ENCODE measurements at places on chromosomes 1 and 21. TPM values are rescaled to one million over a fixed set of nuclear protein-coding genes. Genes with fewer than 3 reads are reported as not detected.

Gene TAS1R3
- total RNA-seq: not detected

Gene USP1
- total RNA-seq: 25.3 TPM

Gene NBPF6
- not detected for total RNA-seq

Gene DNM3
- 3.3 TPM for total RNA-seq

Gene CATSPERE
- total RNA-seq: 1.4 TPM

Gene CACNA1S
- not detected for total RNA-seq

Gene HSD3B1
- not detected for total RNA-seq

Gene SORT1
- total RNA-seq: 136 TPM

Gene TRIM45
- 1.4 TPM for total RNA-seq

GRCh38 chr1:167114725-167115124, 20.9 kb downstream of the STYXL2 start:
- no peak overlapping the region for H3K27ac ChIP-seq
- no peak for DNase-seq

DNA sequence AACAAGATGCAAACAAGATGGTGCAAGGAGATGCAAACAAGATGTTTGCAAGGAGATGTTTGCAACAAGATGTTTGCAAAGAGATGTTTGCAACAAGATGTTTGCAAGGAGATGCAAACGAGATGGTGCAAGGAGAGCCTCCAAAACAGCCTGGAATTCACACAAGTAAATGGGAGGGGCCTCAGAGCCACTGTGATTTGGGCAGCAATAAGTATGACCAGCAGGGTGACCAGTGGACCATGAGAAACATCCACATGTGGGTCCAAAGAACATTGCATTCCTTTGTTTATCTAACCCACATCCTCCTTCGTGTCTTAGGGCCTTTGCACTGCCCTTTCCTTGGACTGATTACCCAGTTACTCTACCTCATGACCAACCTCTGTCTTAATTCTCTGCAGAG, 162.9 kb downstream of the PLPP3 start:
- H3K4me1 ChIP-seq: no peaks in the 10 kb centered on the region
- no peaks in the 10 kb centered on the region for H3K27me3 ChIP-seq
- no peak overlapping the region for H3K27ac ChIP-seq
- no peak for DNase-seq

- H3K27ac ChIP-seq: no peak overlapping the region
- no peak for DNase-seq
- no peaks in the 10 kb centered on the region for H3K27me3 ChIP-seq
- no peak overlapping the region for H3K4me3 ChIP-seq
These were observed 24.9 kb upstream of the ATF3 start for GRCh38 chr1:212583643-212584042.

DNA sequence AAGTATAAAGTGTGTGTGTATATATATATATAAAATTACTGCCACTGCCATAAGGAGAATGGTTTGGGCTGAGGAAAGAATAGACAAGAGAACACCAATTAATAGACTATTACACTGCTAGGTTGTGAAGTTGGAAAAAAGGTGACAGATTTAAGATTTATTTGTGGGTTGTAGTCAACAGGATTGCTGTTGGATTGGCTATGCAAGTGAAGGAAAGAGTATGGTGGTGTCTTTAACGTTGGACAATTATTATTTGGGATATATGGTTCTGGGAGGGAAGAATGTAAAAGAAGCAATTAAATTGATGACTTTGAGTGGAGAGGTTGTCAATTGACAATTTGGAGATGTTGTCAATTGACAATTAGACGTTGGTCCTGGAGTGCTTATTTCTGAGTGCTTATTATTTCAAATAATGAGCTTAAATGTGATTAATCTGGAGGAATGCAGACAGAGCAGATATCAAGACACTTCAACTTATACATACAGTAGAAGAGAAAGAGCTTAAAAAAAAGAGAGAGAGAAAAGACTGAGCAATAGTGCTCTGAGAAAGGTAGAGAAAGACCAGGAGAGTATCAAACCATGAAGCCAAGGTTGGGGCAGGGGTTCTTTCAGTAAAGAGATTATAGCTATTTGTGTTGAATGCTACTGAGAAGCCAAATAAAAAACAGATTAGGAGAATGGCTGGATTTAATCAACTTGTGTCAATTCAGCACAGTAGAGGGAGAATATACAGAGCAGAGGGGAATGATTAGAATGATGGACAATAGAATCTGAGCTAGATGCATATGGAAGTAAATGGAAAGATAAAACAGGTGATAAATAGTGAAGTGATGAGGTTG, 9.7 kb downstream of the PTGS2 start:
- no peak overlapping the region for H3K4me3 ChIP-seq
- no peak overlapping the region for H3K27ac ChIP-seq

DNA sequence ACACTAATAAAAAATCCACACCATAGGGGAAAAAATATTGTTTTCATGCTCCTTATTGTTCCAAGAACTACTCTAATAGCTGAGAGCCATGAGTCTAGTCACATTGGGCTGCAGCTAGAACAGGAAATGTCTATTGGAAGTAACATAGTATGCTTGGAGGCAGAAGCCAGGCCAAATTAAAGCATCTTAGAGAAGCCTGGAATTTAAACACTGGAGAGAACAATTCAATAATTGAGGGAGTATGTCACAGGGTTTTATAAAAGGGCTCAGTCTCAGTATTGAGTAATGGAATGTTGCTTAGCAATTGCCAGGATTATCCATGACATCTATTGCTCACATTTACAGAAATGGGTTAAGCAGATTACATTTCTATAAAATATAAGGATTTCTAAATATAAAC, 471.3 kb downstream of the LMO4 start:
- H3K27ac ChIP-seq: no peak overlapping the region
- H3K36me3 ChIP-seq: no peaks in the 10 kb centered on the region
- no peak overlapping the region for H3K4me3 ChIP-seq
- DNase-seq: no peak
- H3K27me3 ChIP-seq: no peaks in the 10 kb centered on the region
- no peaks in the 10 kb centered on the region for H3K4me1 ChIP-seq

- DNase-seq: no peak
- no peak overlapping the region for H3K4me3 ChIP-seq
- no peaks in the 10 kb centered on the region for H3K27me3 ChIP-seq
- H3K27ac ChIP-seq: no peak overlapping the region
These were observed 68.5 kb downstream of the MAP3K21 start for GRCh38 chr1:233395863-233396646.

GRCh38 chr1:183270541-183271141, 84.6 kb downstream of the LAMC2 start:
- no peak overlapping the region for H3K4me3 ChIP-seq
- no peaks in the 10 kb centered on the region for H3K36me3 ChIP-seq
- peaks cover 15% of the 10 kb centered on the region for H3K4me1 ChIP-seq

GRCh38 chr1:182715531-182715930, 31.1 kb upstream of the RGS8 start:
- no peak overlapping the region for H3K4me3 ChIP-seq
- H3K36me3 ChIP-seq: no peaks in the 10 kb centered on the region
- H3K27ac ChIP-seq: no peak overlapping the region
- DNase-seq: peak; percentile 37

DNA sequence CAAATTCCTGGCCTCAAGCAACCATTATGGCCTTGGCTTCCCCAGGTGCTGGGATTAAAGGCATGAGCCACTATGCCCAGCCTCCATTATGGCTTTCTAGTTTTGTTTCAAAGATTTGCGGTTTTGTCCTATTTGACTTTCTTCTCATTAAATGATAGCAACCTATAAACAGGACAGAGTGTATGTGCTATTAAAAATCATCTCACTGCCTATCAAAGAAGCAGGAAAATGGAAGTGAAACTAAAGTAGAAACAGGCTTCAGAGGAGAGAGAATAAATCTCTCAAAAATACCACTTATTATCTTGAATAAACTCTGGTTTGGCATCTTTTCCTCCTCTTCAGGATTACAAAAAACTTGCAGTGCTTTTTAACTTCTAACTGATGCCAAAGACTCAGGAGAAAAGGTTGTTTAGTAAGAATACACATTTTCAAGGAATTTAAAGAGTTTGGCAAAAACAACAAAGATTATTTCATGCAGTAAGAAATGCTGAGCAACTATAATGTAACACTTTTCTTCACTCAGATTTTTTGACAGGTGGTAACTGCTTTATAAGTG, 28.7 kb downstream of the ACBD3 start:
- no peak overlapping the region for H3K27ac ChIP-seq
- H3K36me3 ChIP-seq: peaks cover 54% of the 10 kb centered on the region
- no peak overlapping the region for H3K4me3 ChIP-seq
- DNase-seq: no peak
- no peaks in the 10 kb centered on the region for H3K4me1 ChIP-seq

DNA sequence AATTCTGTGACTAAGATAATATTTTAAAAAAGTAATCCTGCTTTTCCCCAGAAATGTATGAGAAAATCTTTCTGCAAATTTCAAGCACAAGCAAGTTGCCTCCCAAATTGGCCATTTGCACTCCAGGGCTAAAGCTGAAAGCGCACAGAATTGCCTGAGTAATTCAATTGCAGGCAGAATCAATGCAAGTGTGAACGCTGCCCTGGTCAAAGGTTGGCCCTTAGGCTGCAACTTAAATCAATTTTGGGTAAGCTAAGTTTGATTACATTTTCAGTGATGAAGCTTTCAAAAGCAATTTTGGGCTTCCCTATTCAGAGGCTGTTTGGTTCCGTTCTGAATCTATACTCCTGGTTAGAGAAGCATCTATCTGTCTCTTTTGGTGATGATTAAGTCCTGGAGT, 501.8 kb upstream of the ZRANB2 start:
- H3K4me3 ChIP-seq: no peak overlapping the region
- no peaks in the 10 kb centered on the region for H3K27me3 ChIP-seq
- no peaks in the 10 kb centered on the region for H3K36me3 ChIP-seq
- no peak for DNase-seq
- H3K4me1 ChIP-seq: no peaks in the 10 kb centered on the region

DNA sequence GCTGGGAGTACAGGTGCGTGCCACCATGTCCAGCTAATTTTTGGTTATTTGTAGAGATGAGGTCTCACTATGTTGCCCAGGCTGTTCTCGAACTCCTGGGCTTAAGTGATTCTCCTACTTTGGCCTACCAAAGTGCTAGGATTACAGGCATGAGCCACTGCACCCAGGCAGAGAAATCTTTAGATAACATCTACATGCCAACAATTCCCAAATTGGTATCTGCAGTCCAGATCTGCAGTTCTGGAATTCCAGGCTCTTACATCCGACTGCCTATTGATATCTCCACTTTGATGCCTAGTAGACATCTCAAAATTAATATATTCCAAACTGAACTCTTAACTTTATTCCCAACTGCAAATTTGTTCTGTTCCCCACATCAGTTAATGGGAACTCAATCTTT, 23.3 kb downstream of the INAVA start:
- peaks cover 8% of the 10 kb centered on the region for H3K27me3 ChIP-seq
- no peaks in the 10 kb centered on the region for H3K4me1 ChIP-seq
- H3K27ac ChIP-seq: no peak overlapping the region
- no peak overlapping the region for H3K4me3 ChIP-seq
- DNase-seq: no peak
- H3K36me3 ChIP-seq: no peaks in the 10 kb centered on the region

GRCh38 chr1:8591569-8591968, 225.9 kb downstream of the RERE start:
- H3K27ac ChIP-seq: no peak overlapping the region
- H3K4me3 ChIP-seq: no peak overlapping the region
- no peaks in the 10 kb centered on the region for H3K27me3 ChIP-seq
- H3K4me1 ChIP-seq: peaks cover 24% of the 10 kb centered on the region
- no peak for DNase-seq

- no peak for DNase-seq
- no peaks in the 10 kb centered on the region for H3K4me1 ChIP-seq
- no peaks in the 10 kb centered on the region for H3K27me3 ChIP-seq
- H3K4me3 ChIP-seq: no peak overlapping the region
- no peak overlapping the region for H3K27ac ChIP-seq
These were observed 283.5 kb downstream of the S1PR1 start for GRCh38 chr1:101520302-101520701.

GRCh38 chr1:111471012-111471411, 2.8 kb upstream of the C1orf162 start:
- peaks cover 48% of the 10 kb centered on the region for H3K36me3 ChIP-seq
- H3K27ac ChIP-seq: peak overlapping the region; percentile 27
- H3K4me1 ChIP-seq: peaks cover 17% of the 10 kb centered on the region
- H3K27me3 ChIP-seq: no peaks in the 10 kb centered on the region

GRCh38 chr1:5950201-5950895, 41.9 kb downstream of the NPHP4 start:
- H3K4me3 ChIP-seq: no peak overlapping the region
- no peak overlapping the region for H3K27ac ChIP-seq
- DNase-seq: no peak
- H3K27me3 ChIP-seq: no peaks in the 10 kb centered on the region

DNA sequence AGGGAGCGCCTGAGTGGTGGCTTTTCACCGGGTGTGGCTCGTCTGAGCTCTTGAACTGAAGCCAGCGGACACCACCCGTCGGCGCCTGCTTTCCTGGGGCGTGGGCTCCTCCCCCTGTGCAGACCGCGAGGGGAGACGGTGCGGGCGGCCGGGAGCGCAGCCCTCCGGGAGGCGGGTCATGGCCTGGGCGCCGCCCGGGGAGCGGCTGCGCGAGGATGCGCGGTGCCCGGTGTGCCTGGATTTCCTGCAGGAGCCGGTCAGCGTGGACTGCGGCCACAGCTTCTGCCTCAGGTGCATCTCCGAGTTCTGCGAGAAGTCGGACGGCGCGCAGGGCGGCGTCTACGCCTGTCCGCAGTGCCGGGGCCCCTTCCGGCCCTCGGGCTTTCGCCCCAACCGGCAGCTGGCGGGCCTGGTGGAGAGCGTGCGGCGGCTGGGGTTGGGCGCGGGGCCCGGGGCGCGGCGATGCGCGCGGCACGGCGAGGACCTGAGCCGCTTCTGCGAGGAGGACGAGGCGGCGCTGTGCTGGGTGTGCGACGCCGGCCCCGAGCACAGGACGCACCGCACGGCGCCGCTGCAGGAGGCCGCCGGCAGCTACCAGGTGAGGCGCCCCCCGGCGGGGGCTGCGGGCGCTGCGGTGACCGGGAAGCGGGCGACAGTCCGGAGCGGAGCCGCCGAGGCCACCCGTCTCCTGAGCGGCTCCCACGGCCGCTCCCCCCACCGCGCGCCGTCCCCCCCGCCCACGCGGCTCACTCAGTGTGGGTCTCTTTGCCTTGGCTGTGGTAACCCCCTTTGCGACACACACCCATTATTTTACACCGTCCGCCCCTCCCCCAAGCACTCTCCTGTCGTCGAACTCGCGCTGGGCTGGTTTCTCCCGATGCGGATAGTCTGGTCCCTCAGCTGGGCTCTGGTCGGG, at the start of gene TRIM58:
Gene TRIM58 (plus strand): TSS at position 119 of the 916 bp plus-strand sequence. CDS start 60 bp downstream, at position 179.
- H3K27me3 ChIP-seq: peaks cover 5% of the 10 kb centered on the region
- no peaks in the 10 kb centered on the region for H3K36me3 ChIP-seq
- peak within 1 kb of the TSS; percentile 50 for H3K4me3 ChIP-seq

DNA sequence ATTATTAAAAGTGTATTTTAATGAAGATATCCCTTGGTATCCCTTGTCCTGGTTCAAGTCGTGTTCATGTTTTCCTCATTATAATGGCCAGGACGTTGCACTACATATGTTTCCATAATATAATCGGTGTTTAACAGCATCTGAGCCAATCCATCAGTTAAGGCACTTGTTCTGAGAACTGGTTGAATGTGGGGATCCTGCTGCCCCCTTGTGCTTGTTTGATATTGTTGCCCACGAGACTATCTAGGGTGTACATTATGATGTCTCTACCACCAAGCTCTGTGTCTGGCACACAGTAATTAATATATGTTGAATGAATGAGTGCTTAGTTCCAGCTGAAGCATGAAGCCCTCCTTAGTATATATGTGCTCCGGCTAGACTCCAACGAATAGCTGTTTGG, 193.0 kb downstream of the CACNA1E start:
- no peaks in the 10 kb centered on the region for H3K4me1 ChIP-seq
- H3K27me3 ChIP-seq: no peaks in the 10 kb centered on the region
- no peaks in the 10 kb centered on the region for H3K36me3 ChIP-seq
- no peak overlapping the region for H3K27ac ChIP-seq
- no peak overlapping the region for H3K4me3 ChIP-seq
- DNase-seq: no peak
